Activated naive CD4-positive, alpha-beta T cell (primary cell): ENCODE measurements at places on chromosomes 7 and 10.

GRCh38 chr7:97094284-97094930 is 23.1 kb upstream of the SDHAF3 start:
- DNase-seq: no peak

- DNase-seq: no peak
These were observed 5.5 kb upstream of the LAMB4 start for GRCh38 chr7:108135446-108136190.

GRCh38 chr10:80275756-80276155 is 13.7 kb downstream of the MAT1A start:
- no peak for DNase-seq

DNA sequence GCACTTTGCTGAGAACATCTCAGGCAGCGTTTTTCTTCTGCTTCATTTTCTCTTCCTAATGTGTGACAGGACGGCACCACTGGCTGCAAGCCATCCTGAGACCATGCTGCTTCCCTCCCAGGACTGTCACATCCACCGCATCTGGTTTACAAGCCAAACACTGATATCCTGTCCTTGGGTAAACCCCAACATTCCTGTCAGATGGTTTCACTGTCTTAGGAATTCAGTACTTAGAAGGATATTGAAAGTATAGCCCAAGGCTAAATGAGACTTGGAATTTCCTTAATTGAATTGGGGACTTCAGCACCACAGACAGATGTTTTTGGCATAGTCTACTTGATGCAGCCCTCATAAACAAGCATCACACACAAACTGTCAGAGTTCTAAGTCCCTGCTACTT is 74.2 kb upstream of the PLXNA4 start:
- DNase-seq: no peak

GRCh38 chr10:22625516-22626290 is 88.7 kb downstream of the PIP4K2A start:
- no peak for DNase-seq

DNA sequence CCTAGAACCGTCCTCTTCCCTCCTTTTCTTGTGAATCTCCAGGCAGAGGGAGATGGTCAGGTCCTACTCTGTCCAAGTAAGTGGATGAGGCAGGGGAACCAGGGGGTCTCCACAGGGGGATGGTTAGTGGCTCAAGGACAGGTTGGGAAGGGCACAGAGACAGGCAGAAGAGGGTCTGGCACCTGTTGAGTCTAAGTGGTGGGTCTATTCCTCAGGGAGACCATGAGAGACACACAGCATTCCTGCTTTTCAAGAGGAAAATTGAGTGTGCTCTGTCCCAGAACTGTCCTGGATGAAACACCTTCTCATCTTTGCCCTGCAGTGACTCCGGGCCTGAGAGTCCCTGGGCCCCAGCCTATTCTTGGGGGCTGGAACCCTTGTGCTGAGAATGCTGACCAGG is 184.8 kb upstream of the GALNT17 start:
- no peak for DNase-seq

DNA sequence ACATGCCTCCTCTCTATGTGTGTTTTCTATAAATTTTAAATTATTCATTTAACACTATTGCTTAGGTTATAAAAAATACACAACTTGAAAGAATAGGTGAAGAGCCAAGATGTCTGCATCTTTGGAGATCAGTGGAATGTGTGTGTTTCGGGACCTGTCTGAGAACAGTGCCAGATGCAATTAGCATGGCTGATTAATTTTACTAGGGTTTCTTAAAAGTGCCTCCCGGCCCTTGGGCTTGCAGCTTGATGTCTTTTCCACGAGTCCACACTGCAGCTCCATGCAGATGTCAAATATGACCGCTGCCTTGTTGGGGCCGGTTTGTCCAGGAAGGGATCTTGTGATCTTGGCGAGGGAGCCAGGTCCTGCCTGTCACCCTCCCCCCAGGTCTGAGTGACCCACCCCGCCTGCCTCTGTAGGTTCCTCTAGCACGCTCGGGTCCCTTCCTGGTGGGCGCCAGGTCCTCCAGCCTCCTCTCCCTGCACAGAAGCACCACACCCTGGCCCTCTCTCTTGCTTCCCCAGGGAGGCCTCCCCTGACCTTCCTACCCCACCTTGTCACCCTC is 20.7 kb downstream of the LHPP start:
- no peak for DNase-seq

DNA sequence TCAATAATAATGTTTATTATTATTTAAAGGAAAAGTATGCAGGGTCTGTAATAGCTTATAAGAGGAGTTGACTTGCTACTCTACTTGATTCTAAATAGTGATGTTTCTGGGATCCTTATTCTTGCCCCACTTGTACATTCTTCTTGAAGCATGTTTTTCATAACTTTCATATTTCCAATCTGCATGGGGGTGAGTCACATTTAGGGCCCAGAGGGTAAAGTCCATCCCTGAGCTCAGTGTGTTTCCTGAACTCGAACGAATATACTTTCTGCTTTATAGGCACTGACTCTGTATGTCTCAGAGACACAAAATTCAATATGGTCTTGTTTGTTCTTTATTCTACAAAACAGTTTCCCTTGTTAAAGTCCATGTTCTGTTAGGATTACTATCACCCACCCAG is 61.0 kb upstream of the SMIM30 start:
- no peak for DNase-seq

DNA sequence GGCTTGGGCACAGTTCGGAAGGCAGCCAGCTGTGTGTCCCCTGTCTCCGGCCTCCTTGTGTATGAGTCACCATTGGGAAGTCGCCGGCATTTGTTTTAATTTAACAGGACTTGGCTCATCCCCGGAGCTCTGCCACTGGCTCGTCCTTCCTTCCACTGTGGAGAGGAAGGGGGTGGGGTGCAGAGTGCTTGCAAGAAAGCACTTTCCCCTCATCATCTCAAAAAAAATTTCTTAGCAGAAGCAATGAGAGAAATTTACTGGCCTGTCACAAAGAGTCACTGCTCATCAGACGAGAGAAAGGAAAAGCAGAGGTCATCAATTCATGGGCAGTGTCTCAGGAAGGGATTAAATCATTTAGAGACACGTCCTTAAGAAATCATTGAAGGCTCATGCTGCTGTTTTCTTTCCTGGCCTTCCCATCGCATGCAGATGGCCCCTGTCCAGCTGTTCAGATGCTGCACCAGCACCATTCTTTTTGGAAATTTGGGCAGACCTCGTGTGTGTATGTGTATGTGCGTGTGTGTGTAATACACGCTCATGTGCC is 93.3 kb downstream of the BMS1 start:
- no peak for DNase-seq

GRCh38 chr7:47452715-47453092 is 129.2 kb downstream of the TNS3 start:
- no peak for DNase-seq

DNA sequence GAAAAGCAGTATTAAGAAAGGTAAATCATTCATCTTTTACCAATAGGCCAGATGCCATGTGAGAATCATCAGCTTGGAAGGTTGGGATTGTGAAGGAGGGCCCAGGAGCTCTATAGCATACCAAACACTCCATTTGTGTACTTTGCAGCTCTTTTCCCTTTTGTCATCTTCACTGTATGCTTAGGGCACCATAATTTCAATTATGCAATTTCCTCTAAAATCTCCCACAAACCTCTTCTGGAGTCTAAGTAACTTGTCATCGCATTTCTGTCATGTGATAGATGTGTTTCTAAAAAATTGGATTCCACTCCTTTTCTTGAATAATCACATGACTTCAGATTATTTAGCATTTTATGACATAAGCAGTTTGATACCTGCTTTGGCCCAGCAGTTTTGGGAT is 17.9 kb downstream of the RPP30 start:
- no peak for DNase-seq

GRCh38 chr10:12484002-12484918 is 134.9 kb downstream of the CAMK1D start:
- no peak for DNase-seq
